ENCODE measurements at places on chromosomes 5 and 9.

DNA sequence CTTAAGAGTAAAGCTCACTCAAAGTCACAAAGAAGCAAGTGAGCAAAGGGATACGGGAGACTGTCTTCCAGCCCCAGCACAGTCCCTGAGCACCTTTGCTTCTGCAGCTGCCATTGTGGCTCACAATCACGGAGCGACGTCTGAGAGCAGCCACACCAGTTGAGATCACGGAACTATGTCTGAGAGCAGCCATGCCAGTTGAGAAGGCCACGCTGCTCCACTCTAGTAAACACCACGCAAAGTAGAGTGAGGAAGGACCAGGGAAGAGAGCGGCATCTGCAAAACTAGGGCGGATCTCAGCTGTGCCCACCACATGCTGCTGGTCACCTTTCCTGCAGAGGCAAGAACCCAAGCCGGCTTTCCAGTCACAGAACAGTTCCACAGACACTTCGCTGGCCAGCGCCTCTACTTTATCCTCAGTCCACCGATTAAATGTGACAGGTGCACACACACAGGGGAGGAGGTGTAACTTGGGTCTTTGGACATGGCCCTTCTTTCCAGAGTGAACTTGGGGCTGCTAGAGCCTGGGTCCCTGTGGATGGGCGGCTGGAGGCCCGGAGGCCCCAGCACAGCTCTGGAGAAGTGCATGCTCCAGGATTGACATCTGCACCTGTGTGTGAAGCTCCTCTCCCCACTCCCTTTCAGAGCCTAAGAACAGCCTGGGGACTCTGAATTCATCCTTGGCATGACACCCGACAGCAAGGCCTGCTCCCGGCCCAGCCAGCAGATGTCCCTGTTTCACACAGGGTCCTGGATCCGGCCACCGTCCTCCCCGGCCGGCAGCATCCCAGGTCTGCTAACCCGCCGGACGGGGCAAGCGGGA, 324.9 kb upstream of the IRX4 start:
- no peak for DNase-seq

- no peak for DNase-seq
Measured at GRCh38 chr9:79559495-79560181, 12.1 kb upstream of the TLE4 start.

DNA sequence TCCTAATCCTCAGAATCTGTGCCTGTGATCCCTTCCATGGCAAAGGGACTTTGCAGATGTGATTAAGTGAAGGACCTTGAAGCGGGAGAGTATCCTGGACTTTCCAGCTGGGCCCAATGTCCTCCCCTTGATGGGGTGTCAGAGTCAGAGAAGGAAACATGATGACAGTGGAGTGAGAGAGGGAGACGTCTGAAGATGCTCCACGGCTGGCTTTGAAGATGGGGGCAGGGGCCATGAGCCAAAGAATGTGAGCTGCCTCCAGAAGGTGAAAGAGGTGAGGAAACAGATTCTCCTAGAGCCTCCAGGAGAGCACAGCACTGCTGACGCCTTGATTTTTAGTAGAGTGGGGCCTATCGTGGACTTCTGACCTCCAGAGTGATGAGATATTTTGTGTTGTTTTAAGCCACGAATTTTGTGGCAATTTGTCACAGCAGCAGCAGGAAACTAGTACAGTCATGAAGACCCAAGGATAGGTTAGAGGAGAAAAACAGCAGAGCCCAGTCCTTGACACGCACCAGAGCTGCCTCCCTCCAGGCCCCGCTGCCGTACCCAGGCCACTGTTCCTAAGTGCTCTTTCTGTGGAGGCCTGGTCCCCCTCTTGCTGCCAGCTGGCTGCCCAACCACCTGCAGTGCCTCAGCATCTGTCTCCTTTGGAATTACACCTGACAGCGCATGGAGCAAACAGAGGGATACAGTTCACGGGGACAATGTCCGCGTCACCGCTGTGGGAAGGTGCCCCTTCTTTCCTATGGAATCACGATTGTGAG, 78.1 kb downstream of the MACROH2A1 start:
- no peak for DNase-seq

- DNase-seq = no peak
Measured at GRCh38 chr5:79552984-79553383, 39.0 kb upstream of the HOMER1 start.

GRCh38 chr5:76701298-76701697, 14.6 kb upstream of the F2R start:
- DNase-seq = no peak

GRCh38 chr5:66234241-66234640, 90.1 kb downstream of the SREK1 start:
- DNase-seq = no peak

Measured in stimulated activated CD8-positive, alpha-beta memory T cell treated with anti-CD3 and anti-CD28 coated beads, Interleukin-7, amount 100 ng/mL, for 1 hour (primary cell).